ENCODE measurements at places on chromosomes 12 and 14.

DNA sequence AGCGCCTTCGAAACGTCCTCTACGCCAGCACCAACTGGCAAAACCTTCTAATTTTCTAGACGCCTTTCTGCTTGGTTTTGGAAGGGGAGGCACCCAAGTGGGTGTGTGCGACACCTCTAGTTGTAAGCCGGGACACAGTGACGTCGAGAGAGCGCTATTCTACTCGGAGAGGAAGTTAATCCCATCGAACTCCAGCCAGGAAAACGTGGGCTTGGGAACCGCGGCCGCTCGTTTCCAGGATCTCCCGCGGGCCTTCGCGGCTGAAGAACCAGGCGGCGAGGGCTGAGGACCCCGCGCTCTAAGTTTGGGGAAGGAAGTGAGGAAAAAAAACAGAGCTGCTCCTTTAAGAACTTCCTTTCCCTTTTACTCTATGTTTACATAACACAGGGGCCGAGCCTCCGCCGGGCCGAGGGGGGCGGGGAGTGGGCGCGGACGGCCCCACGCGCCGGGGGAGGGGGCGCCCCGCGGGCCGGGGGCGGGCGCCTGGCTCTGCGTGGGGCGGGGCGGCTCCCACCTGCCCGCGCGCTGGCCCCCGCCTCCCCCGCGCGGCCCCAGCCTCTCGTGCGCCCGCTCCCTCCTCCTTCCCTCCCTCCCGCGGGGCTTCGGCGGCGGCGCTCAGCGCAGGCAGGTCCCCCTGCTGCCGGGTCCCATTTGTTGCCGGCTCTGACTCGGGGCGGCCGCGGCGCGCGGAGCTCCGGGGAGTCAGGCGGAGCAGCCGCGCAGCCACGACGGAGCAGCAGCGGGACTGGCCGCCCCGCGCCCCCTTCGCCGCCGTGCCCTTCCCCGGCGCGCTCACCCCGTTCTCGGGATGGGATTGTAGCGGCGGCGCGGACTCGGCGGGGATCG lies at the start of gene PELI2:
TSS of gene PELI2 (plus strand) at position 647 of the 846 bp plus-strand sequence. CDS start 250 bp downstream, outside the sequence.
- DNase-seq, result peak; percentile 69

- DNase-seq, result no peak
These were observed 5.8 kb upstream of the LRP10 start for GRCh38 chr14:22865424-22866405.

GRCh38 chr14:87785897-87786296 lies 207.1 kb downstream of the GALC start:
- DNase-seq, result no peak

GRCh38 chr12:124592050-124592449 lies 24.6 kb upstream of the NCOR2 start:
- DNase-seq, result no peak

DNA sequence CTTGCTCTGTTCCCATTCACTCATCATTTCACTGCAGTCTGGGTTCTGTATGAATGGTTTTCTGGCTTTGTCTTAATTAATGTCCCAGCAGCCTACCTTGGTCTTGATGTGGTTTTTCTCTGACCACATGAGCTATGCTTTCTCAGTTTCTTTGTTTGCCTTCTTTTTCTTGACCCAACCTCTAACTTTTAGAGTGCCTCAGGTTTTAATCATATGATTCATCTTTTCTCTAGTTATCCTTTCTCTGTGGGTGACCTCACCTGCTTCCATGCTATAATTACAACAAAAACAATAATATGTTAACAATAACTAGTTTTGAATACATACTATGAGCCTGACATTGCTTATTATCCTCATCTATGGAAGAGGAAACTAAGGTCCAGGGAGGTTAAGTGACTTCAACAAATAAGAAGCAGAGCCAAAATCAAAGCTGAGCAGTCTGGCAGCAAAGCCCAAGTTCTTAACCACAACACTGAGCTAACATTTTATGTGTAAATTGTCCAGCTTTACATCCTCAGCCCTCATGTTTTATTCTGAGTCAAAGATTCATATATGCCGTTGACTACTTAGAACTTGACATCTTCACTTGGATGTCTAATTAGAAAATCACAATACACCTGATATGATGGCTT lies 4.7 kb upstream of the EPYC start:
- no peak for DNase-seq

Measured in NCI-H1105 treated with DMSO at 0.1 percent for 48 hours (cell line).